Effector memory CD8-positive, alpha-beta T cell (primary cell): ENCODE measurements at places on chromosomes 6 and 20.
A peak's percentile ranks its signal among the peaks of the same experiment; 100 is the strongest.

GRCh38 chr6:143149771-143150170 is 89.1 kb downstream of the AIG1 start:
- no peak for DNase-seq
- no peaks in the 10 kb centered on the region for H3K4me1 ChIP-seq
- H3K36me3 ChIP-seq = peaks cover 3% of the 10 kb centered on the region
- no peaks in the 10 kb centered on the region for H3K27me3 ChIP-seq
- H3K27ac ChIP-seq = no peak overlapping the region

- no peak overlapping the region for H3K4me3 ChIP-seq
- peak overlapping the region; percentile 81 for H3K27ac ChIP-seq
- DNase-seq = no peak
These were observed 9.2 kb upstream of the KIAA0319 start for GRCh38 chr6:24655215-24655614.

DNA sequence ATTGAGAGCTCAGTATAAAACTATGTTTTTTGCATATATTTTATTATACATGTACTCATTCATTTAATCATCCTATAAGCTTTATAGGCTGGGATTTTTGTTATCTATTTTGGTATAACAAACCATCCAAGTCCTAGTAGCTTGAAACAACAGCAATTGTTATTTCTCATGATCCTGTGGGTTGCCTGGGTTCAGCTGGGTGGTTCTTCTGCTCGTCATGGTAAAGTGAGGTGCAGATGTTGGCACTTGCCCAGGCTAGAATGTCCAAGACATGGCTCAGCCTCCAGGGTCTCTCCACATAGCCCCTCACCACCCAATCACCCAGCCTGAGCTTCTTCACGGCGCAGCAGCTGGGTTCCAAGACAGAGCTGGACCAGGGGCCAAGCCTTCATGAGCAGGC is 20.8 kb upstream of the TM9SF4 start:
- no peak overlapping the region for H3K27ac ChIP-seq
- H3K4me1 ChIP-seq = no peaks in the 10 kb centered on the region
- H3K36me3 ChIP-seq = peaks cover 3% of the 10 kb centered on the region
- no peak overlapping the region for H3K4me3 ChIP-seq
- peaks cover 19% of the 10 kb centered on the region for H3K27me3 ChIP-seq
- no peak for DNase-seq

DNA sequence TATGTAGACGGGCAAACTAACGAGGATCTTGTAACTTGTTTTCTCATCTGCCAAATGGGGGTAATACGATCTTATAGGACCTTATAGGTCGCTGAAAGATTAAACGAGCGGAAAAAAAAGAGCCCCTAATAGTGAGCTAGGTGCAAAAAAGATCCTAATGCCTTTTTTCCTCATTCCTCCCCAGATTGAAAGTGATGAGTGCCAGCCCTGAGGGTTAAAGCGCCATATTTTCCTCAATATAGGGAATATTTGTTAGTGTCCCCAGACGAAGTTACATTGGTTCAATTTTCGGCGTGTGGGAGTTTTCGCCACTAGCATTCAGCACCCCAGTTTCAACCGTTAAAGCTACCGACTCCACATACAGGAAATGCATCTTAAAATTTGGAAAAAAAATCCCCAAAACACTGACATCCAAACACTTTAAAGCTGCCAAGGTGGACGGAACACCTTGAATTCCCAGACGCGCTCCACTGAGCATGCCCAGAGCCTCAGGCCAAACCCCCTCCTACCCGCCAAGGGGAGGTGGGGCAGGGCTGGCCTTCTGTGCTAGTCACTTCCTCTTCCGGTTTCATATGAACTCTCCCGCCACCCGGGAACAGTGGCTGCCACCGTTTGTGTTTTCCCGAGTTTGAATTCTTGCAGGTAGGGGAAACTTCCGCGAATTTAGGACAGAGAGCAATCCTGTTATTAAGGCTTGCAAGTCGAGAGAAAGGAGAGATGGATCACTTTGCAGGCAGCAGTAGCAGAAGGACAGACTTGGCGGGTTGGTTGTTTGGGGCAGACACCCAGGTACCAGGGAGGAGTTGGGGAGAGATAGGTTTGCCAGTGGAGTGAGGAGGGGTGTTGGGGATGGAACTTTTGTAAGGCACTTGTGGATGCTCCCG is at the start of gene PRIM2:
PRIM2 (plus strand) TSS at position 571 of the 884 bp plus-strand sequence. CDS start 816 bp downstream, outside the sequence.
- peak within 1 kb of the TSS; percentile 94 for H3K27ac ChIP-seq
- peak within 1 kb of the TSS; percentile 96 for H3K4me3 ChIP-seq
- H3K4me1 ChIP-seq = peaks cover 23% of the 10 kb centered on the region

- DNase-seq = no peak
- no peaks in the 10 kb centered on the region for H3K27me3 ChIP-seq
- no peaks in the 10 kb centered on the region for H3K36me3 ChIP-seq
- H3K4me3 ChIP-seq = no peak overlapping the region
- no peak overlapping the region for H3K27ac ChIP-seq
- H3K4me1 ChIP-seq = peaks cover 20% of the 10 kb centered on the region
These were observed 517.4 kb upstream of the JARID2 start for GRCh38 chr6:14728396-14729024.

- H3K36me3 ChIP-seq = no peaks in the 10 kb centered on the region
- no peaks in the 10 kb centered on the region for H3K27me3 ChIP-seq
- H3K4me1 ChIP-seq = no peaks in the 10 kb centered on the region
- H3K27ac ChIP-seq = no peak overlapping the region
- H3K4me3 ChIP-seq = no peak overlapping the region
These were observed 618.6 kb upstream of the FLRT3 start for GRCh38 chr20:14956026-14956425.

GRCh38 chr6:44128020-44128917 is 915 bp downstream of the TMEM63B start:
- H3K27me3 ChIP-seq = no peaks in the 10 kb centered on the region
- peak overlapping the region; percentile 98 for H3K4me3 ChIP-seq
- peak overlapping the region; percentile 65 for H3K27ac ChIP-seq
- peaks cover 32% of the 10 kb centered on the region for H3K36me3 ChIP-seq
- DNase-seq = no peak
- H3K4me1 ChIP-seq = peaks cover 38% of the 10 kb centered on the region

DNA sequence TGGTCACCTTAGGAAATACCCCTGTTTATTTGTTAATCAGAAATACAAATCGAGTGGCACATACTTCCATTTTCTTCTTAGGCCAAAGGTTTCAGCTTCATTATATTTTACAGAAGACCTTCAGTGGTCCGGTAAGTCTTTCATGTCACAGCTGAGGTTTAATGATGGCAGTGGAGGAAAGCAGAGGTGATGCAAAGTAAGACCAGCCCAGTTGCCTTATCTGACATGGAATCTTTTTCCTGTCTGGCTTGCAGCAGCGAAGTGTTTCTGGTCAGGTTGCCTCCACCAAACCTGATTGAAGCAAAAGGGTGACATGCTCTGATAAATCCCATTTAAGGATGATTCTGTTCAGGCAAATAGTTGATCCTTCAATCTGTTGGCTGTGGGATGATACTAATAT is 100.0 kb downstream of the PRDM1 start:
- H3K4me1 ChIP-seq = peaks cover 38% of the 10 kb centered on the region
- peak overlapping the region; percentile 8 for H3K4me3 ChIP-seq
- peaks cover 4% of the 10 kb centered on the region for H3K36me3 ChIP-seq
- H3K27me3 ChIP-seq = no peaks in the 10 kb centered on the region

DNA sequence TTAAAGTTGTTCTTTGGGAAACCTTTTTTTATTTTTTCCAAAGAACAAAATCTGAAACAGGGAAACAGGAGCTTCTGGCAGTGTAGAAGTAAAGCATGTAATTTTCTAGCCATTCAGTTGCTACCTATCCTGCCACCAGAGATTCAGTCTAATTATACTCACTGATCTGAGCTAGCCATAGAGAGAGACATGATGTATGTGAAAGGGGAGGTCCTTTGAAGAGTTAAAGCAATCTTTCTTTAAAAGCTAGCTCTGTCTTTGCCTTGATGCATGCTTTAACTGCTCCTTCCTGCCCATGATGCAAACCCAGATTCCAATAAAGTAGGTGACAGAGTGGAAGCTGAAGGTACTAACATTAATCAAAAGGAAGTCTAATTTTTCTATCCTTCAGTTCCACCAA is 114.1 kb upstream of the GRIK2 start:
- no peak overlapping the region for H3K27ac ChIP-seq
- H3K4me3 ChIP-seq = no peak overlapping the region
- H3K4me1 ChIP-seq = no peaks in the 10 kb centered on the region
- DNase-seq = no peak

- H3K4me3 ChIP-seq = no peak overlapping the region
- DNase-seq = no peak
- H3K4me1 ChIP-seq = peaks cover 31% of the 10 kb centered on the region
- no peaks in the 10 kb centered on the region for H3K36me3 ChIP-seq
- no peaks in the 10 kb centered on the region for H3K27me3 ChIP-seq
- H3K27ac ChIP-seq = no peak overlapping the region
These were observed 10.7 kb downstream of the TRAM2 start for GRCh38 chr6:52566201-52566600.

- no peak overlapping the region for H3K4me3 ChIP-seq
- no peak overlapping the region for H3K27ac ChIP-seq
- H3K4me1 ChIP-seq = no peaks in the 10 kb centered on the region
- H3K27me3 ChIP-seq = peaks cover 14% of the 10 kb centered on the region
These were observed 125.6 kb downstream of the MAFB start for GRCh38 chr20:40563296-40563950.

DNA sequence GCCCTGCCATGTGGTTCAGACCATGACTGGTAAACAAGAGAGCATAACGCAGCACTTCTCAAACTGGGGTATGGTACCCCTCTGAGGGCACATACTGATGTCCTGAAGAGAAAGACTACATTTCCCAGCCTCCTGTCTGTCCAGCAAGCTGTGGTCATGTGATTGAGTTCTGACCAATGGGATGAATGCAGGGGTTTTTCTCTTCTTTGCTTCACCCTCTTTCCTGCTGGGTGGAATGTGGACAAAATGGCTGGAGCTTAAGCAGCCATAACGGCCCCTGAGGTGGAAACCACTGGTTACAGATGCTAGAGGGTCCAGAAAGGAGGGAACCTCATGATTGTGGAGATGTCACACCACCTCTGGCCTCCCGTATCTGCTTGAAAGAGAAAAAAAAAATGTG is 19.4 kb upstream of the KCNB1 start:
- no peak overlapping the region for H3K27ac ChIP-seq
- H3K36me3 ChIP-seq = peaks cover 3% of the 10 kb centered on the region
- no peak overlapping the region for H3K4me3 ChIP-seq
- DNase-seq = no peak
- H3K27me3 ChIP-seq = peaks cover 51% of the 10 kb centered on the region

- H3K36me3 ChIP-seq = no peaks in the 10 kb centered on the region
- no peaks in the 10 kb centered on the region for H3K4me1 ChIP-seq
- peaks cover 36% of the 10 kb centered on the region for H3K27me3 ChIP-seq
- no peak overlapping the region for H3K4me3 ChIP-seq
These were observed 2.9 kb downstream of the KIF25 start for GRCh38 chr6:168000198-168001028.

- H3K4me3 ChIP-seq = no peak overlapping the region
- no peaks in the 10 kb centered on the region for H3K27me3 ChIP-seq
- no peaks in the 10 kb centered on the region for H3K36me3 ChIP-seq
- DNase-seq = no peak
- no peak overlapping the region for H3K27ac ChIP-seq
- H3K4me1 ChIP-seq = no peaks in the 10 kb centered on the region
These were observed 217.8 kb upstream of the CCN2 start for GRCh38 chr6:132168961-132169360.

DNA sequence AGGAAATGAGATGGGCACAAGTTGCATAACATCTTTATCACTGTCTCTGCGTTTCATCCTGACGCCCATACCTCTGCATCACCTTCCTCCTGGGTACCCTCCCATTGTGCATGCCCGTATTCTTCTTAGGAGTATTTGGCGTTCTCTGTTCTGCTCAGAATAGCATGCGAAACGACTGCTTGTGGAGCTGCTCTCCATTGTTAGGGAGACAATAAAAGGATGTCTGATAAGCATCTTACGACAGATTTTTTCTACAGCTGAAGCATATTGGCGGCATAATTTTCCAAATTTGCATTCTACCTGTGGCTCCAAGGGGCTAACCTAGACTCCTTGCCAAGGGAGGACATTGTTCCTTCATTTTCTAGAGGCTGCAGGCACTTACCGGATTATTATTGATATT is 118.6 kb downstream of the EDN1 start:
- H3K36me3 ChIP-seq = no peaks in the 10 kb centered on the region
- no peaks in the 10 kb centered on the region for H3K4me1 ChIP-seq
- H3K27me3 ChIP-seq = peaks cover 18% of the 10 kb centered on the region
- no peak for DNase-seq

- H3K4me3 ChIP-seq = no peak overlapping the region
- no peaks in the 10 kb centered on the region for H3K36me3 ChIP-seq
- H3K27ac ChIP-seq = no peak overlapping the region
- no peaks in the 10 kb centered on the region for H3K4me1 ChIP-seq
- H3K27me3 ChIP-seq = peaks cover 11% of the 10 kb centered on the region
These were observed 100.7 kb upstream of the PTPN1 start for GRCh38 chr20:50409495-50409894.

DNA sequence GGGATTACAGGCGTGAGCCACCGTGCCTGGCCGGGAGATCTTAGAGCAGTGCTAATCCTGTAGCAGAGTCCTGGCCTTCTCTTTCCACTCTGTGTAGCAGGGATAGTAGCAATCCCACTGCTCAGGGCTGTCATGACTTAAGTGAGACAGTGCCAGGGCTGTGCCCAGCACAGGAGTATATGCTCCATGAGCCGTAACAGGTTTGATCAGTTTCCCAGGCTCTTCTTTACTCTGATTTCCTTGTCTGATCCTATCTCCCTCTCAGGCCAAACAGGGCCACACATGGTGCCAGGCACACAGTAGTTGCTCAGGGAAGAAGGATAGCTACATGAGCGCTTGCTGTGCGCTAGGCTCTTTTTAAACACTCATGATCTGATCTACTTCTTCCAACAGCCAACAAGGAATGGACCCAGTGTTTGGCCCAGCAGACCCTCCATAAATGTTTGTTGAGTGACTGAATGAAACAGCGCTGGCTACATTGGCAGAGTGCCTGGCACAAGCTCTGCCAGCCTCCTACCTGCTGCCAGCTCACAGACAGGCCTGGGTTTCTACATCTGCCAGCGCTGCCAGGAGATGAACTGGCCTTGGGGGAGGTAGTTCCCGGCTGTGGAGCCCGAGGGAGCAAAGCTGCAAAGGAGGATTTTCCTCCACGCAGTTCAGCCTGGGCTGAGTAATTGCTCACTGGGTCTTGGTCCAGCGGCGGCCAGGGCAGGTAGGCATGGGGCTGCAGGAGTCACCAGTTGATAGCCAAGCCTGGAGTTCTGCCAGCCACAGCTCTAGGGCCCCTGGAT is 36.9 kb downstream of the SNAI1 start:
- peaks cover 2% of the 10 kb centered on the region for H3K36me3 ChIP-seq
- H3K4me3 ChIP-seq = no peak overlapping the region
- no peak for DNase-seq

DNA sequence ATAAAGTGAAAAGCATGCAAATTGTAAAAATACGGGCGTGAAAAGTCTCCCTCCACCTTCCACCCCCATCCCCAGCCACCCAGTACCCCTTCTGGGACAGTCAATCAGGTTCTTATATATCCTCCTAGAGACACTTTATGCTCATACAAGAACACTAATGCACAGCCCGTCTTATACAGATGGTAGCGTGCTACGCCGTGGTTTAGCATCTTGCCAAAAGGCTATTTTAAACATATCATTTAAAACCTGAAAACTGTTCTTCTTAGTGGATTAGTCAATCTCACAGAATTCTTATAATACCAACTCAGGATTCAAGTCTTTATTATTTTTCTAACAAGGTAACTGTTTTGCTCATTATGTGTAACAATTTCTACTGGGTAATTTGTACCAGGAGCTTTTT is 57.2 kb upstream of the MRPS10 start:
- no peak overlapping the region for H3K27ac ChIP-seq
- no peak for DNase-seq
- no peaks in the 10 kb centered on the region for H3K27me3 ChIP-seq
